Epithelial cell of esophagus (primary cell): ENCODE measurements at places on chromosomes 11 and 22.

- DNase-seq = no peak
Measured at GRCh38 chr11:45900916-45901617, 6.0 kb downstream of the FREY1 start.

DNA sequence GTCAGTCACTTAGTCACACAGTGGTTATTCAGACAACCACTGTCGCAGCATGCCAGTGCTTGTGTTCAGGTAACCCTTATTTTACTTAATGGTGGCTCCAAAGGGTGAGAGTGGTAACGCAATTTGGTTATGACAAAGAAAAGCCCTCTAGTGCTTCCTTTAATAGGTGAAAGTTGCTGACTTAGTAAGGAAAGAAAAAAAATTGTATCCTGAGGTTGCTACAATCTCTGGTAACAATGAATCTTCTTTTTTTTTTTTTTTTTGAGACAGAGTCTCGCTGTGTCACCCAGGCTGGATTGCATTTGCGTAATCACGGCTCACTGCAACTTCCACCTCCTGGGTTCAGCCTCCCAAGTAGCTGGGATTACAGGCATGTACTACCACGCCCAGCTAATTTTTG lies 64.5 kb downstream of the C11orf91 start:
- DNase-seq = peak; percentile 94

DNA sequence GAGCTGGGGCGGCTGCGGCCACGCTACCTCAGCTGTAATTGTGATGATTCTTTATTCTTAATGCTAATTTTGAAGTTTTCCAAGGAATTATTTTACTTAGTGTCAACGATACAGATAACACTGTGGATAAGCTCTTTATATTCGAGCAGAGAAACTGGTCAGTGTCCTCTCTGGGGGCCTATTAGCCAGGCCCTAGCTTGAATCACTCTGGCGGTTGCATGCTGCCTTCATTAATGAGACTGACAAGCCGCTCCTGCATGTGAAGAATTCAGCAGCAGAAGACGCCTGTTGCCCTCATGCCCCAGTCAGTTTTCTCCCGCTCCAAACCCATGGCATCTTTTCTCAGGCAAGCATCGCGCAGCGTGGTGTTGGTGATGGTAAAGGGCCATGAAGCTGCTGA lies 851.7 kb downstream of the OPCML start:
- no peak for DNase-seq

GRCh38 chr11:103993507-103993906 lies 42.9 kb upstream of the DDI1 start:
- no peak for DNase-seq

GRCh38 chr22:40726514-40726913 lies 47.2 kb downstream of the MCHR1 start:
- no peak for DNase-seq

GRCh38 chr11:102459393-102459792 lies 6.8 kb upstream of the TMEM123 start:
- no peak for DNase-seq

DNA sequence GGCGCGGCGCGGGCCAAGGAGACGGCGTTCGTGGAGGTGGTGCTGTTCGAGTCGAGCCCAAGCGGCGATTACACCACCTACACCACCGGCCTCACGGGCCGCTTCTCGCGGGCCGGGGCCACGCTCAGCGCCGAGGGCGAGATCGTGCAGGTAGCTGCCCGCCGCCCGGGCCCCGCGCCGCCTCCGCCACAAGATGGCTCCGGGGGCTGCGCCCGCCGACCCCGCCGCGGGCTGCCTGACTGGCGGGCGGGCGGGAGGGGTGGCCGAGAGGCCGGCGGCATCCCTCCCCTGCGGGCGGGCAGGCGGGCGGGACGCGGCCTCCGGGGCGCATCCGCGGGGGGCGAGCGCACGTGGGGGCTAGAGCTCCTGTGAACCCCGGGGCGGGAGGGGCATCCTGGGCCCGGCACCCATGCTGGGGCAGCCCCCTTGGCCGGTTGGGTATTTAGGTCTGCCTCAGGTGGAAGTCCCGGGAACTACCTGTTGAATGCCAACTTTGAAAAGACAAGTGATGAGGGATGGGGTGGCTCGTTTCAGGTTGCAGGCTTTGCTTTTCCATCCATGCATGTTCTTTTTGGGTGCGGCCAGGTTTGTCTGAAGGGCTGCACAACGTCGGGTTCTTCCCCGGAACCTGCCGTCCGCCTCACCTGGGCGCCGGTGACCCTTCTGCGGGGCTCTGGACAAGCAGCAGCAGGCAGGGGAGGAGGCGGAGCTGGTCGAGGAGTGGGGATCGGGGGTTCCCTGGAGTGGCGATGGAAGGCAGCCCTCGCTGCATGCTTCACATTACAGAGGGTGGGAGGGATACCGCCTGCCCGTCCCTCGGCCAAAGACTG lies 760 bp downstream of the ZNRF3 start:
- peak; percentile 64 for DNase-seq

DNA sequence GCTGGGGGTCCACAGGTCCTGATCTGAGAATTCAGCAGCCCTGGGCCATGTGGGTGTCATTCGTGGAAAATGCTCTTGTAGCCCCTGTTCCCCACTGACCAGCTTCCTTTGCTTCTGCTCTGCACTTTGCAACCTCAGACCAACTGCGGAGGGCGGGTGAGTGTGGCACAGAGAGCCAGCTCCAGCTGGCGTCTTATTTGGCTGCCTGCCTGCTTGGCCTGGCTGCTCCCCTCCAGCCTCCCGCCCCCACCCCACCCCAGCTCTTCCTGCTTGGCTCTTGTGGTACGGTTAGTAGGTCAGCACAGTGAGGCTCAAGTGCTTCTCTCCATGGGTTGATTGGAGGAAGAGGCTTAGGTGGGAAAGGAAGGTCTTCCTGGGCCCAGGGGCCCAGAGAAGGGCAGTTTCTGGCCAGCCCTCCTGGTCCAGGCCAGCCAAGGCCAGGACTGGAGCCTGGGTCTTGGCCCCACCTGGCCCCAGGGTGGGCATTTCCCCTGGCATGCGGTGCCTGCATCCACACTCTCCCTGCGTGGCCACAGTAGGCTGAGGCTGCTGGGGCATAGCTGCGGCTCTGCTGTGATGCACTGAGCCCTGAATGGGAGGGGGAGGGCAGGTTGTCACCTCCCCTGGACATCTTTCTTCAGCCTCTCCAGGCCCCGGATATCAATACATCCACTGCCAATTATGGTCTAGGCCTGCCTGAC lies 26.5 kb downstream of the MYO7A start:
- no peak for DNase-seq

- DNase-seq = no peak
Measured at GRCh38 chr22:50326225-50326955, 422 bp downstream of the DENND6B start.

DNA sequence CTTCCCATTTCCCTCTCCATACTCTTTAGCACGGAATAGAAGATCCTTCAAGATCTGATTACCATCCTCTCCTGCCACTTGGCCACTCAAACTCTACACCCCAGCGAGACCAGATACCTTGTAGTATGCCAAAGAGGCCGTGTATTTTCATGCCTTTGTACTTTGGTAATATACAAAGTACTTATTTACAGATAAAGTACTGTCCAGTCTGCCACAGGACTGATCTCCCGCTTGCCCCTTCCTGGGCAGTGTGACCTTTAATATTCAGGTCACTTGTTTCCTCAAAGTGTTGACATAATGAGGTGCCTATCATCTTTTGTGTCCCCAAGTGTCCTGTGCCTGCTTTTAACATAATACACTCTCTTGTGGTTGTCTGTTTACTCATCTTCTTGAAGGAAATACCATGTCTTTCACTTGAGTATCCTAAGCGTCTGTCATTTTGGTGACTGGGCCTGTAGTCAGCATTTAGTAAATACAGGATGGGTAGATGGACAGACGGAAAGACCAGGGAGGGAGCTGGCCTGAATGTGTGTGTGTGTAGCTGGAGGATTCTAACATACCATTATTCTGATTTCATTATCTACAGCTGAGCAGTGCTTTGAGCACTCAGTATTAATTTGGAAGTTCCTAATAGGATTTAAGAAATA lies 137.4 kb downstream of the NAV2 start:
- peak; percentile 17 for DNase-seq

DNA sequence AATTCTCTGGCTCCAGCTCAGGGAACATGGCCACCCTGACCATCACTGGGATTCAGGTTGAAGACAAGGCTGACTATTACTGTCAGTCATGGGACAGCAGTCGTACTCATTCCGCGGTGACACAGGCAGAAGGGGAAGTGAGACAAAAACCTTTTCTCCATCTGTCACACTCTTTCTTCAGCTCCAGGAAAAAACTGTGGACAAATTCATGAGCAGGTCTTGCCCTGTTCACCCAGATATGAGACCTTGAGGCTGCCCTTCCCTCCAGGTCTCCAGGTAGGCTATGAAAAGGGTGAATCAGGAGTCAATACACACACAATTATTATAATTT lies 39.4 kb upstream of the GGTLC2 start:
- no peak for DNase-seq

- no peak for DNase-seq
Measured at GRCh38 chr11:126638648-126639047, 283.2 kb downstream of the ST3GAL4 start.

- DNase-seq = no peak
Measured at GRCh38 chr11:117583063-117583801, 213.8 kb downstream of the DSCAML1 start.

DNA sequence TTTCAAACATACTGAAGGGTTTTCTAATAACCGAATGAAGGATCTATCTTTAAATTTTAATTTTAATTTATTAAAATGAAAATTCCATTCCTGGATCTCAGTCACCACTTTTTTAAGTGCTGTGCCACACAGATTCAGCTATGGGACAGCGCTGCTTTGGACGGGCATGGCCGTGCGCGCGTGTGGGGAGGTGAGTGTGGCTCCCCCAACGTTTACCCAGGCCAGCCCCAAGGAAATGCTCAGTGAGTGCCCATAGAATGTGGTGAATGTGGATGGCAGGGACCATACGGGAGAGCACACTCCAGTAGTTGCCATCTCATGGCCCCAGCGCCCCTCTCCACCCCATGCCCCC lies 88.0 kb upstream of the KCNQ1OT1 start:
- no peak for DNase-seq

GRCh38 chr11:36672815-36673450 lies 74.9 kb upstream of the RAG2 start:
- DNase-seq = peak; percentile 57

- no peak for DNase-seq
Measured at GRCh38 chr11:22903782-22904181, 43.5 kb upstream of the CCDC179 start.

DNA sequence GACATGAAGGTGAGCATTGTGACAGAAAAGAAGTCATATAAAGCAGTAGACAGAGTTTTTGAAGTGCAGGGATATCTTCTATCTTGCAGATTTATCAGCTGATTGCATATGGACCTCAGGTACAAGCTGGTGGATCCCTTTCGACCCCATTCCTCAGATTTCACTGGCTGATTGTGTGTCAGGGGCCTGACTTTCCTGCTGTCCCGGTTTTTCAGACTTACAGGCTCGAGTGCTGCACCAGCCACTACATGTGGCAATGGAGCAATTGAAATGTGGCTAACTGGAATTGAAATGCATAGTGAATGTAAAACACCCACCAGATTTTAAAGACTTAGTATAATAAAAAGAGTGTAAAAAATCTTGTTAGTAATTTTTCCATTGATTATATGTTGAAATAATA lies 50.3 kb downstream of the CLMP start:
- peak; percentile 43 for DNase-seq

GRCh38 chr11:64660706-64661105 lies 62.3 kb downstream of the NRXN2 start:
- no peak for DNase-seq

DNA sequence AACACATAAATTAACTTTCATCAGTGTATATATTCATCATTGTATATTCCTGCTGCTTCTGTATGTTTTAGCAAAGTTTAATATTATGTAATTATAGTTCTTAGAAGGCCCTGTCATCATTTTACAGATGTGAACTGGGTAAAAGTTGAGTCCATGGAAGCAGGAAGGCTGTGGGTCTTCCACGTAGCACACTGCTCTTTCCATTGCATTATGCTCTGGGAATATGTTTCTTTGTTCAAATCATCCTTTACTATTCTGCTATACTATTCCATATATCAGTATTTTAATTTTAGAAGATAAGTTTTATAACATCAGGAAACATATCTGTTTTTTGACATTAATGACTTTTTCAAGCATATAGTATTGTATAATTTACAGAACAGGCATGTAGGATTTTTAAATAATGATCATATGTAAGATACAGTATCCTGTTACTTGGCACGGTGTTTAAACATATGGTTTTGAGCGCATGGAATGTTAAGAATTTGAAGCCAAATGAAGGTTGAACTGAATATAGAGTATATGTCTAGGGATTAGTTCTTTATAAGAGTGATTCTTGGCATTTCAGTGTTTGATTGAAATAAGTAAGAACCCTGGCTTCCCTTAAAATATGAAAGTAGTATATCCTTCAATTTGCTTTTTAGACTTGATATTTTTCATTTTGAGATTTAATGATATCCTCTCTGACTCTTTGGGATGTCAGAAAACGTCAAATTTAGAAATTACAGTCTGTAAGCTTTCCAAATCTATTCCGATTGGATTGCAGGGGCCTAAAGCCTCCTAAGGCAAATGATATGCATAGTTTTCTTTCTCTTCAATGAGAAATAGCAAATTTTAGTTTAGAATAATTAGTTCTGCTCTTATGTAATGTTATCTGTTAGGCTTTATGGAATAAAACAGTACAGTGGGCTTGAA lies 8.6 kb downstream of the CCDC81 start:
- DNase-seq = no peak

DNA sequence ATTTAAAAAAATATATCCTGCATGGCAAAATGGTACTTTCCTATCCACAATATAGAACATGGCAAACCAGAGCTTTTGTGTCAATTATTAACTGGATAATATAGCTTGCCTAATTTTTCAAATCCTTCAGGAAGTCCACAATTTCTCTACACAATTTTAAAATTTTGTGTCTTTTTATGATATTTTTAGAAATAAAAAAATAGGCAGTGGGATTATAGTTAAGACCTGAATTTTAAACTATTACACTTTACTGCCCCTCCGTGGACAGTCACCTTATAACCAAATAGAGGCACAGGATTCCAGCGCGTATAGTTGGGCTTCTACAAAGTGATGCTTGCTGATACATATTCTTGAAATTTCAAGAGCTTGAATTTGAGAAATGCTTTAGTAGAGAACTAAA lies 2.1 kb upstream of the DMC1 start:
- peak; percentile 66 for DNase-seq

DNA sequence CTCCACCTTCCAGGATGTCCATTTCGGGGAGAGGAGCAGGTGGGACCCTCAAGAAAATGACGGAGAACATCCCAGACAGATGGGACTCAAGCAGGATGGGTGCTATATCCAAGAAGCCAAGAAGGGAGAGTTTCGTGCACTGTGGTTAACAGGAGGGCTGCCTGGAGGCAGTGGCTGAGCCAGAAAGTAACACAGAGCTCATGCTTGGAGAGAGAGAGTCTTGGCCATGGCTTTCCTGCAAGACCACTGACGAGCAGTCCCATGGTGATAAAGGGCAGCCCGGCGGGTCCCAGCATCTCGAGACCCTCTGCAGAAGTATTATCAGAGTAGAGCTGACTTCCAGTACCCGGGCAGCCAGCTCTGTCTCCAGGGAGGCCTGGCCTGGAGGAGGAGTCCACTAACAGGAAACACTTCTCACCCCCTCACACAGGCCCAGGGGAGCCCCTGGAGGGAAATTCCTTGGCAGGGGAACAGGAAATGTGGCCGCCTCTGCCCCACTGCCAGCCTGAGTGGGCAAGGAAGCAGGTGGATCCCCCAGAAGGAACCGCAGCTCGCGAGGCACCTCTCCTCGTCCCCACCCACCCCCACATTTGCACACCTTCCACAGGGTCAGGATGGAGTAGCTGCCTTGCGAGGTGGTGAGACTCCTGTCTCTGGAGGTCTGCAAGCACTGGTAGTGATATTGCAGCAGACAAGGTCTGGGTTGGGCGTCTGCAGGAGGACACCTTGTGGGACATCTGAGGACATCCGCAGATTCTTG lies 32.2 kb downstream of the CYTH4 start:
- DNase-seq = no peak

- no peak for DNase-seq
Measured at GRCh38 chr11:10211470-10211869, 82.5 kb downstream of the SBF2 start.
